ENCODE measurements at places on chromosomes 7 and 10.

GRCh38 chr10:69172241-69172982 lies 7.6 kb upstream of the SUPV3L1 start:
- DNase-seq: peak; percentile 4

- DNase-seq: no peak
Observed at GRCh38 chr7:38317515-38317914, 44.1 kb upstream of the TARP start.

- no peak for DNase-seq
Observed at GRCh38 chr7:98229441-98229840, 18.2 kb downstream of the BHLHA15 start.

DNA sequence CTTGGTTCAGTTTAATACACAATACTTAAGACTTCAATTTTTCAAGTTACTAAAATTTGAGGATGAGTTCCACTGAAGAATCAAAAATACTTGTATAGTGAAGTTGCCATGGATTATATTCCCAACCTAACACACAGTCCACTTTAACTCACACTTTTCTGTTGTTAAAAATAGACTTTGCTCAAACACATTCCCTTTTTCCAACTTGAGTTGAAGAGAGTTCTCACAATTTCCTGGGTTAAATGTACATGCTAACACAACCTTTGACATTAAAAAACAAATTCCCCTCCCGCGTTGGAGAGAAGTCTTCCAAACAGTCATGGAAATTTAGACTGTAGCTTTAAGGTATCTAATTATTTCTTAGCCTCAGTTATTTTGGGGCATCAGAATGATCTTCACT lies 27.1 kb downstream of the SKIDA1 start:
- no peak for DNase-seq

GRCh38 chr7:44980393-44981034 lies 1.7 kb upstream of the MYO1G start:
- DNase-seq: peak; percentile 54

- no peak for DNase-seq
Observed at GRCh38 chr10:22629852-22630233, 84.5 kb downstream of the PIP4K2A start.

DNA sequence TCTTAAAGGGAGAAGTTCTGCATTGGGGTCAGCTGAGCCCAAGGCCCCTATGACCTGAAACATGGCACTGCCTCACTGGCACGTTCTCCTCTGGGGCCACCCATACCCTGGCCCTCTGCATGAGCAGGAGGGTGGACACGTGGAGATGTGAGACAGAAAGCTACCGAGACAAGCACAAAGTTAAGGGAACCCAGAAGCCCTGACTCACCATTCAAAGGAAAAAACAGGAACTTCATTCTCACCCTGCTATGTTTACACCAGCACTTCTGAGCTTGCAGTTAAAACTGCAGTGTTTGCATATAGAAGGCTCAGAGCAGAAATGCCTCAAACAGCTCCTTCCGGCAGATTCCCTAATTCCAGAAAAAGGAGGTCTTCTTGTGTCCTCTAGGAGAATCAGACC lies 41.7 kb downstream of the DENND11 start:
- no peak for DNase-seq

DNA sequence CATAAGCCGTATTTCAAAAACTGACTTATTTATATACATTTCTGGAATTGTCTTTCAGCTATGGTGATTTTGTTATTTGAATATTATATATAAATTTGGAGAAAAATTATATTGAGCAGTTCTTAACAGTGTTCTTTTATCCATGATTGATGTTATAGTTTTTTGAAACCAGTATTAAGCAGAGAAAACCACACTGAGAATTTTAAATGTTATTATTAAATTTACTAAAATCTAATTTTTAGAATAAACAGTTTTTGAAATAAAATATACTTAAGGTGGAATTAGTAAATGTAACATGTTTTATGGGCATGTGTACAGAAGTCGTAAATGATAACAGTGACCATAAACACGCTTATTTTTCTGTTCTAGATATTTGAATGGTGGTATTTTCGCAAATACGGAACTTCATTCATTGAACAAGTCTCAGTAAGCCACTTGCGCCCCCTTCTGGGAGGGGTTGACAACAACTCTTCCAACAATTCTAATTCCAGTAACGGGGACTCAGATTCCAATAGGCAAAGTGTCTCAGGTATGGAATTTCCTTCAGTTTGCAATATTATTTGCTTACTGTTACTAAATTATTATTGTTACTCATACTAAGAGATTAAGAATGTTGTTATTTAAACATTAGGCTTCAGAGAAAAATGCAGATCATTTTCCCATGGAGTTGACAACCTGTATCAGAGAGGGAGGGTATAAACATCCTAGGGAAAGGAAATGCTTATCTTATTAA lies 166.1 kb downstream of the ST7 start:
- peak; percentile 79 for DNase-seq

Data from fibroblast of skin of right biceps (primary cell).